RPMI7951 (cell line): ENCODE measurements at places on chromosomes 2 and 18.
A peak's percentile ranks its signal among the peaks of the same experiment; 100 is the strongest.

GRCh38 chr18:2515171-2515787 is 56.0 kb downstream of the METTL4 start:
- peak; percentile 95 for DNase-seq

- DNase-seq: peak; percentile 76
Measured at GRCh38 chr2:66862885-66863650, 428.1 kb downstream of the MEIS1 start.

GRCh38 chr2:86078774-86079545 is 26.7 kb downstream of the POLR1A start:
- DNase-seq: peak; percentile 61

DNA sequence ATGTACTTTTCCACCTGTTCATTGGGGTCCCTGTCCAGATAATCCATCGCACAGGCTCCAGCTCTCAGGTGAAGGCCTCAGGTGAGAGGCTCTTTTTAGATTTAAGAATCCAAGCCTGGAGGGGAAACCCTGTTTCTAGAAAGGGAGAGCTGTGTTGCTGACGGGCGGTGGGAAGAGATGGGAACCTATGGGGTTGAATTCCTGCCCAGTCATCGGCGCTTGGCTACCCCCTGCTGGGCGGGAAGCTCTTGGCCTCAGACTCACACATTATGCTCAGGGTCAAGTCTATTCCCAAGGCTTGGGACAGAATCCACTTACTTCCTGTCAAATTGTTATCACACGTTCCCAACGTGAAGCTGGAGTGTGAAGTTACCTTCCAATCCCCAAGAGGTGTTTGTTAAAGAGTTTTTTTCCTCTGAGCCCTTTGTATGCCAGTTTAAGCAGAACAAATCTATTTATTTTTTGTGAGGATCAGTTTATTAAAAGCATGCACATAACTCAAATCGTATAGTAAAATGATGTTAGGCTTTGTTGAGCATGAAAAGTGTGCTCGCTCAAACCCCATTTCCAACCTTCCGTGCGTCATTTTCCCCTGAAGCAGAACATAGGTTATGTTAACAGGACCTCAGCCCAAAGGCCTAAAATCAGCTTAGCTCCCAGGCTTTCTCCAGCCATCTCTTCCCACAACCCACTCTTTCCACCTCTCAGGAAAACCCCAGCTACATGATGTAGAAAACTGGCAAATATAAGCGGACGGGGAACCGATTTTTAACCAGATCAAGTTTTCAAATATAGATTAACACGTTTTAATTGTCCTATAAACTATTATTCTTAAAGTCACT is 181.7 kb upstream of the ETAA1 start:
- peak; percentile 55 for DNase-seq

- DNase-seq: no peak
Measured at GRCh38 chr2:8216397-8216796, 465.5 kb upstream of the ID2 start.

- DNase-seq: no peak
Measured at GRCh38 chr2:128538396-128538795, 219.7 kb upstream of the HS6ST1 start.

DNA sequence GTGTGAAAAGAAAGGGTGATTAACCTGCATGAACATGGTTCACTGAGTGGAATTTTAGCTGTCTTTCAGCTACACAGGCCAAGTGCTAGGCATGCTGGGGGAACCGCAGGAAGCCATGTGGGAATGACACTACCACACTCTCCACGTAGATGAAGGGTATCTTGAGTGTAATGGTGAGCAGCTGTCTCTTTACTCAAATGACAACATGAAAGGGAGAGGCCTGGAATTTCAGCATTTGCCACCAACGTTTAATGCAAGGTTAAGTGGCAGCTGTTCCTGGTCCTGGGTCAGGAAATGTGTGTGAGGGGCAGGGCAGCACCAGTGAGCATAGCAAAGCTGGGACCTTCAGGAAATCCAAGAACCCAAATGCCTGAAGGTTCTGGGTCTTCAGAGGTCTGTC is 588.4 kb downstream of the SLC4A3 start:
- peak; percentile 70 for DNase-seq

- DNase-seq: no peak
Measured at GRCh38 chr2:132419941-132420340, 3.3 kb downstream of the GPR39 start.

- DNase-seq: peak; percentile 13
Measured at GRCh38 chr2:193583638-193584400, 1389.1 kb upstream of the TMEFF2 start.

DNA sequence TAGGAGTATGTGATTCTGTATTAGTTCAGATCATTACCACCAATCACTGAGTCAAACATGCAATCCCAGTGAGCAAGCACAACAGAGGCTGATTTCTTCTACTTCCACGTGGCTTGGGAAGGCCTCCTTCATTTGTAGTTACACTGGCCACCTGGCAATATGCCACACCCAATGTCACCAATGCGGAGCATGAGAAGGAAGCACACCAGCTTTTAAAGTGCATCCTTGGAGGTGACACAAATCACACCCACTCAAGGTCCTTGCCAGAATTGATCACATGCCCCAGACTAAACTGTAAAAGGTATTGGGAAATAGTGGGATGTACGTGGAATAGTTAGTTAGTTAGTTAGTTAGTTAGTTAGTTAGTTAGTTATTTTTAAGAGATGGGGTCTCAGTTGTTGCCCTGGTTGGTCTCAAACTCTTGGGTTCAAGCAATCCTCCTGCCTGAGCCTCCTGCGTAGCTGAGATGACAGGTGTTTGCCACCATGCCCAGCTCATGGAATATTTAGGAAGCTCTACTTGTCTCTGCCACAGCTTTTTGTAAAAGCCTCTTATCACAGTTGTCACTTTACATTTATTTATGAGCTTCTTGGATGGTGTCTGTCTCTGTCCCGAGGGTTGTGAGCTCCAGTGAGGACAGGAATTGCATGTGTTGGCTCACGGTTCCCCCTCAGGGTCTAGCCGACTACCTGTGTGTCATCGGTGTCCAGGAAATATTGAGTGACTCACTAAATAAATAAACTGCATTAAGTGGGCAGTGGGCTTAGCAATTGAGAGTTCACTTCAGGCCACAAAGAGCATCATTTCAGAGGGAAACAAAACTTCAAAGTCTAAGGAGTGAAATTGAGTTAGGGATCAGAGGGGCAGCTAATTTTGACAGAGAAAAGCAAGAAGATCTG is 28.1 kb upstream of the CAB39 start:
- peak; percentile 94 for DNase-seq

DNA sequence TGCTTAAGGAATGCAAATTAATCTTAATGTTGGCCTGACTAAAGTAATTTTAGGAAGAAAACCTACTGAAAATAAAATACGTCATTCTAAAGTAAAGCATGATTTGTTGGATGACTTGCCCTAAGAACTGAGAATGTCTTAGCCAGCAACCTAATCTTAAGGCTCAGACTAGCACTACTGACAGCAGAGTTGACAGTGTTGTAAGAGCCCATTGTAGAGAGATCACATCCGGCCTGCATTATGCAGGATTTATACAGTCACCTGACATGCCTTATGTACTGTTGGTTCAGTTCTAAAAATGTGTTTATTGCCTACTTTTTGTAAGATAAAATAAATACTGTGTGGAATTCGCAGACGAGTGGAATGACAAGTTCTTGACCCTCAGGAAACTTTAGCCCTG is 82.3 kb downstream of the TMEM185B start:
- DNase-seq: no peak

- DNase-seq: peak; percentile 24
Measured at GRCh38 chr2:229530434-229530833, 183.9 kb downstream of the DNER start.

DNA sequence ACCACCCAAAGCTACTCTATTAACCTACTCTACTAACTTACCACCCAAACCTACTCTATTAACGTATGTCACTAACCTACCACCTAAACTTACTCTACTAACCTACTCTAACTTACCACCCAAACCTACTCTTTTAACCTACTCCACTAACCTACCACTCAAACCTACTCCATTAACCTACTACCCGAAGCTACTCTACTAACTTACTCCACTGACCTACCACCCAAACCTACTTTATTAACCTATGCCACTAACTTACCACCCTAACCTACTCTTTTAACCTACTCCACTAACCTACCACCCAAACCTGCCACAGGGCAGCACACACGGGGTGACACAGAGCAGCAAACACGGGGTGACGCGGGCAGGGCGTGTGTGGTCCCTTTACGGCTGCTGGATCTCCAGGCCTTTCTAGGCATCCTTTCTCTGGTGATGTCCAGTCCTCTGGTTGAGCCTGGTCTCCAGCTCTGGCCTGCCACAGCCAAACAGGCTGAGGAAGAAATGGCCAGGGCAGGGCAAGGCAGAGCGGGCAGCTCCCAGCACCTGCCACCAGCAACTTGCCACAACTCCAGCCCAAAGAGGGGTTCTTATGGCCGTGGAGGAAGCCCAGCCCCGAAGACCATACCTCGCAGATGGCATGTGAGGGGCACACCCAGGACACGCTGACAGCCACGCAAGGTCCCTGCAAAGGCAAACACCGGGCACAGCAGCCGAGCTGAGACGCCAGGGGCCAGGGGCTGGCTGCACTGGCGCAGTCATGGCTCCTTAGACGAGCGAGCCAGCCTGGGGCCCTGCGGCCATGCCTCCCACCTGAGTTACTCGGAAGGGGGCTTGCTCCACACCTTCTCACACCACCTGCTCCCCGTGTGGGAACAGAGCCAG is 25.7 kb downstream of the PXDN start:
- no peak for DNase-seq

DNA sequence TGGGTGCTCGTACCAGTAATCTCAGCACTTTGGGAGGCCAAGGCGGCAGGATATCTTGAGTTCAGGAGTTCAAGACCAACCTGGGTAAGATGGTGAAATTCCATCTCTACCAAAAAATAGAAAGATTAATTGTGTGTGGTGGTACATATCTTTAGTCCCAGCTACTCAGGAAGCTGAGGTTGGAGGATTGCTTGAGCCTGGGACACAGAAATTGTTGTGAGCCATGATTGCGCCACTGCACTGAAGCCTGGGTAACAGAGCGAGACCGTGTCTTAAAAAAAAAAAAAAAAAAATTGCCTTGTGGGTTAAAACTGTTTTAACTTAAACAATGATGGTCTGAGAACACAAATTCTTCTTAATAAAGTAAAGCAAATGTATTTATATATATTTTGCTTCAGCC is 49.6 kb downstream of the ATP9B start:
- DNase-seq: no peak

- no peak for DNase-seq
Measured at GRCh38 chr2:241966647-241967466, 97.3 kb downstream of the RTP5 start.

DNA sequence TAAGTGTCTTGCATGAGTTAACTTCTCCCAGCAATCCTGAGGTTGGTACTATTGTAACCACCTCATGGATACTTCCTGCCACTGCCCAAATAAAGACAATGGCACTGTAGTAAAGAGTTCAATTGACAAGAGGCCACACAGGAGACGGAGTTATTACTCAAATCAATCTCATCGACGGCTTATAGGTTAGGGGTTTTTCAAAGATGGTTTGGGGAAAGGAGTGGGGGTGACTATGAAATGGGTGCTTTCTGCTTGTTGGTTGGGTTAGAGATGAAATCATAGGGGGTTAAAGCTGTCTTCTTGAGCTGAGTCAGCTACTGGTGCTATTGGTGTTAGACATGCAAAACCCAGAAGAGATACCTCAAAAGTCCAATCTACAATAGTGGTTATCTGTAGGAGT is 1258.0 kb upstream of the ZEB2 start:
- no peak for DNase-seq

- no peak for DNase-seq
Measured at GRCh38 chr18:3060667-3061580, 48.0 kb upstream of the LPIN2 start.

GRCh38 chr18:76679259-76679658 is 143.1 kb upstream of the ZNF236 start:
- DNase-seq: no peak

GRCh38 chr2:150133623-150134022 is 353.8 kb downstream of the RND3 start:
- DNase-seq: peak; percentile 95

- no peak for DNase-seq
Measured at GRCh38 chr2:17262854-17263569, 255.2 kb downstream of the RAD51AP2 start.
